Stimulated activated CD8-positive, alpha-beta memory T cell treated with anti-CD3 and anti-CD28 coated beads, Interleukin-15, amount 100 ng/mL, for 1 hour (primary cell): ENCODE measurements at places on chromosomes 6 and 20.

DNA sequence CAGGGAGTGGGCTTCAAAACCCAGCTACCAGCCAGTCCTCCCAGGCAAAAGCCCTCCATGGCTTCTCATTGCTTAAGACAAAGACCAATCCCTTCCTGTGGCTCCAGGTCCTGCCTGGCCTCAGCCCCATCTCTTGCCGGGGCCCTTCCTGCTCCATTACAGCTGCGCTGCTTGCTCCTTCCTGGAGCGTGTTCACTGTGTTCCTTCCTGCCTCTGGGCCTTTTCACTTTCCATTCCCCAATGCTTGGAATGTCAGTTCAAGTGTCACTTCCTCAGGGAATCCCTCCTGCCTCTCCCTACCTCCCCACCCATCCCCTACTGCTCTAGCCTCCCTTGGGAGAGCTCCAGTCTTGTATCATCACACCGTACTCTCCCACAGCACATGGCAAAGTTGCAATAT is 11.1 kb upstream of the ITPR3 start:
- DNase-seq, result no peak

DNA sequence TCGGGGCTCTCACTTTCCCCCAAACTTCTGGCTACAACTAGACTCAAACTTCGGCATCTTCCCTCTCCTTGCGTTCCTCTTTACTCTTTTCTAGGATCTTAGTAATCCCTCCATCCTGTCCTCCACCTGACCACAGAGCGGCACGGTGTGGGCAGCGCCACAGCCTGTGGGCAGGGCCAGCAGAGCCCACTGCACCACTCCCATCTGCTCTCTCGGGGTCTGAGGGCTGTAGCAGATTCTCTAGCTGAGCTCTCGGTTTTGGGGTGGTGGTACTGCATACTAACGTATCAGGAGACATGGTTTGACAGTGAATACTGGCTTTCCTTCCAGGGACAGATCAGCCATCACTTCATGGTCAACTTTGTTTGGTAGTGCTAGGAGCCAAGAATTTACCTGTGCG is 57.4 kb downstream of the EZR start:
- no peak for DNase-seq

GRCh38 chr6:154402081-154402780 is 45.6 kb upstream of the IPCEF1 start:
- DNase-seq, result no peak

DNA sequence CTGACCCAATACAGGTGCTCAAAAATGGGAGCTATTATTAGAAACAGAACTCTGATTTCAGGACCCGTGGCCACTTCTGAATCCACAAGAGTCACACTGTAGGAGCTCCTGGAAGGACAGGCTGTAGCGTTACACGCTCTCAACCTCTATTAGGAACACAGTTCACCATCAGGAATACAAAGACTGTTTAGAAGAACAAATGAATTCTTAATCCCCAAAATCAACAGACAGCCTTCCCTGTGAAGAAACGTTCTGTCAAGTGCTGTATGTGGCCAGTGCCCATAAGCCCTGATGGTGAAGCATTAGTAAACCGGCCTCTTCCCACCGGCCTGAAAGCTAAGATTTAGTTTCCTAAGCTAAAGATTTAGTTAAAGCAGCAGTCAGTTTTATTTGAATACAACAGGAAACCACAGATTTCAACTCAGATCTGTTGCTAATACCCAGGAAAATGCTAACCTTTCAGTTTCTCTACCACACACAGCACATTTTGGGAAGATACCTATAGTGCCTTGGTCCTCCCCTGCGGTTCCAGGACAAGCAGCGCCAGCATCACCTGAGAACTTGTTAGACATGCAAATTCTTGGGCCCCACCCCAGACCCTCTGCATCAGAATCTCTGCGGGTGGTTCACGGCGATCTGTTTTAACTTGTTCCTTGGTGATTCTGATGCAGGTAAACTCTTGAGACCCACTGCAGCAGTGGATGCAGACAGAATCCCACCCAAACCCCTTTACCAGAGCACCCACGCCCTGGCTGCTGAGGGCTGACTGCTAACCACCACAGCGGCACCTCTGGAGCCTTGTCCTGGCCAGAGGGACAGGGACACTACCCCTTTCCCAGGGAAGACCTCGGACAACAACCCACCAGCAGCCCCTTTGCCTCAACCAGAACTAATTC is 33.4 kb downstream of the MTRES1 start:
- no peak for DNase-seq

DNA sequence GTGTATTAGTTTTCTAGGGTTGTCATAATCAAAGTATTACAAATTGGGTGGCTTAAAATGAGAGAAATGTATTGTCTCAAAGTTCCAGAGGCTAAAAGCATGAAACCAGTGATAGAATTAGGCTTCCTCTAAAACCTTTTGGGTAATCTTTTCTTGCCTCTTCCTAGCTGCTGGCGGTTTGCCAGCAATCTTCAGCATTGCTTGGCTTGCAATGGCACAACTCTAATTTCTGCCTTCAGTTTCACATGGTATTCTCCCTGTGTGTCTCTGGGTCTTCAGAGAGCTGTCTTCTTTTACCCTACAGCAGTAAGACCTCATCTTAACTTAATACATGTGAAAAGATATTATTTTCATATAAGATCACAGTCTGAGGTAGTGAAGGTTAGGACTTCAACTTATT is 479.1 kb upstream of the GJE1 start:
- no peak for DNase-seq

DNA sequence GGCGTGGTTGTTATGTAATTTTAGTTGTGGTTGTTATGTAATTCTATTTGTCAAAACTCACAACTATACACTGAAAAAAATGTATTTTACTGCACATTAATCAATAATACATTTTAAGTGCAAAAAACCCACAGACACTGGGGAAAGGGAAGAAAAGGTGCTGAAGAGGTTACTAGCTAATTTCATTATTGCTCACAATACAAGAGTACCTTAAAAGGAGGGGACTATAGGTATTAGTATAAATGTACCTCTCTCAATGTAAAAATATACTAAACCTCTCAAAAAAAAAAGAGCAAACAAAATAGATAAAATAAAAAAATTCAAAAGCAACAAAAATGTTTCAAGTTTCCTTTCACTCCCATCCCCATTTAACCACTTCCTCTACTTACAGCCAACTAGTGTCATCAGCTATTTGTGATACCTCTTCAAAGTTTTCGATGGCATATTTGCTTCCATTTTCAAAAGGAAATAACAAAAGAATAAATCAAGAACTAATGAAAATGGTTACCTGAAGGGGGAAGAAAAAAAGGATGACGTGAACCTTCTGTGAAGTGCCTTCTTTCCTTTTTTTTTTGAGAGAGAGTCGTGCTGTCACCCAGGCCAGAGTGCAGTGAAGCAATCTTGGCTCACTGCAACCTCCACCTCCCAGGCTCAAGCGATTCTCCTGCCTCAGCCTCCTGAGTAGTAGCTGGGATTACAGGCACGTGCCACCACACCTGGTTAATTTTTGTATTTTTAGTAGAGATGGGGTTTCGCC is 30.2 kb downstream of the RANBP9 start:
- no peak for DNase-seq

DNA sequence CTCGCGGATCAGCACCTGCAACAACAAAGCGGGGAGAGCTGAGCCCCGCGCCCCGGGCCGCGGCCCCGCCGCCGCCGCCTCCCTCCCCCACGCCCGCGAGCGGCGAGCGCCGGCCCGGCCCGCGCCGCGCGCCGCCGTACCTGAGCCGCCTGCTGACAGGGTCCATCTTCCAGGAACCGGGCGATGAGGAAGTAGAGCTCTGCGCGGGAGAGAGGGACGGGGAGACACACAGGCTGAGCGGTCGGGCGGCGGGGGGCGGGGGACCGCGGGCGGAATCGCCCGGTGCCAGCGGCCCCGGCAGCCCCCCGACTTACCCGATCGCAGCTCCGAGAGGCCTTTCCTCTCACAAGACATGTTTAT is 359 bp downstream of the PHIP start:
- DNase-seq, result no peak

- DNase-seq, result no peak
These were observed 35.8 kb downstream of the NEDD9 start for GRCh38 chr6:11196511-11197174.

GRCh38 chr20:3545401-3545925 is 74.6 kb downstream of the ATRN start:
- DNase-seq, result no peak
